ENCODE measurements at places on chromosomes 2 and 18.

DNA sequence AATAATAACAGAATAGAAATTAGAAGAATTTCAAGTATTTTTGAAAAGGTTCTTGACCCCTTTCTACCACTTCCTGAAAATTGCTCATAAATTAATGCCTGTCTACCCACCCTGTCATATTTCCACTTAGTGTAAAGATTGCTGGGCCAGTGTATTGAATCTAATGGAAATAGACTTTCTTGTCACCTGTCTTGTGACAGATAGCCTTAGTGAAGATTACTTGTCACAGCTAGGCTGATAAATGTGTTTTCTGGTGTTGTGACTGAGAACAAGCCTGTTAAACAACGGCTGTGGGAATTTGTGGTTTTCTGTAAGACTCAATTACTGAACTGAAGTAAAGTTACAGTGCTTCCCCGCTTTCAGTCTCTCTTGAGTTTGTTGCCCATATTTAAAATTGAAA, 37.0 kb downstream of the PIK3C3 start:
- peaks cover 4% of the 10 kb centered on the region for H3K36me3 ChIP-seq
- no peak overlapping the region for H3K27ac ChIP-seq
- no peaks in the 10 kb centered on the region for H3K4me1 ChIP-seq
- no peak overlapping the region for H3K4me3 ChIP-seq

DNA sequence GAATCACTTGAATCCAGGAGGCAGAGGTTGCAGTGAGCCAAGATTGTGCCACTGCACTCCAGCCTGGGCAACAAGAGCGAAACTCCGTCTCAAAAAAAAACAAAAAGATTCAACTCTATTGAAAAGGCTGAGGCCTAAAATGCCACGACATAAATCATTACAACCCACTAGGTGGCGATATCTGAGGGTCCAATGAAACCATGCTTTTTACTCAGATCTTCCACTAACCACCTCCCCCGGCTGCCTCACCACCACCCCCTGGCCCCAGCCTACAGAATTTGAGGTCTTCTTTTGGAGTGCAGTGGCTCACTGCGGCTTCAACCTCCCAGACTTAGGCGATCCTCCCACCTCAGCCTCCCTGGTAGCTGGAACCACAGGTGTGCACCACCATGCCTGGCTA, 57.5 kb downstream of the AP1S3 start:
- no peak overlapping the region for H3K4me3 ChIP-seq
- H3K27ac ChIP-seq, result no peak overlapping the region
- no peak for DNase-seq
- H3K36me3 ChIP-seq, result peaks cover 19% of the 10 kb centered on the region
- no peaks in the 10 kb centered on the region for H3K27me3 ChIP-seq

DNA sequence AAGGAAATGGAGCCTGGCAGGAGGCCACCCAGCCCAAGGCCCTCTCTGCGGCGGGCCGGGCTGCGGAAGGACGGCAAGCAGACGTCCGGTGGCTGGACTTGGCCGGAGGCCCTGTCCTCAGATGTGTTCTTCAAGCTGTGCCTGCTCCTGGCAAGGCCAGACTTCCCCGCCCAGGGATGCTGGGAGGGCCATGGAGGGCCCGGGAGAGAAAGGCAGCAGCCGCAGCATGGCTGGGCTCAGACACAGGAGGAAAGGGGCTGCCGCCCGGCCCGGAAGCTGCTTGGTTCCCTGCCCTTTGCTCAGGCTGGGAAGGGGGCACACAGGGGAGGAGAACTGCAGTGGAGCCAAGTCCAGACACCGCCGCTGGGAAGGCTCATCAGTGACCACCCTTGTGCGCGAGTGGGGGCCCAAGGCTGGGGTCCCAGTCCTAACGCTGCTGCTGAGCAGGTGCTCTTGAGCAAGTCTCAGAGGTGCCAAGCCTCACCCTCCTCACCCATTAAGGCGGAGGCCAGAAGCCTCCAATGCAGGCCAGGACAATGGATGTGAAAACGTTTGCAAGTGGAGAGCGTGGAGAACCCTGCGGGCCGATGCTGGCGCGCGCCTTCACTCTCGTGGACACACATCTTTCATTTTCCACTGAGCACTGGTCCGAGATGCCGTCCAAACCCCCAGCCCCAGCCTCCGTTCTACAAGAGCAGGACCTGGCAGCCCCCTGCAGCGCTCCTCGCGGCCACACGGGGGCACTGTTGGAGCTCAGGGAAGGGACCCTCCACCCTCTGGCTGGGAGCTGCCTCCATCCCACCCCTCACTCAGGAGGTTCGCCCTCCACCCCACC, 7.9 kb downstream of the CROCC2 start:
- DNase-seq, result no peak
- H3K27me3 ChIP-seq, result no peaks in the 10 kb centered on the region
- peaks cover 93% of the 10 kb centered on the region for H3K4me1 ChIP-seq
- no peak overlapping the region for H3K4me3 ChIP-seq

DNA sequence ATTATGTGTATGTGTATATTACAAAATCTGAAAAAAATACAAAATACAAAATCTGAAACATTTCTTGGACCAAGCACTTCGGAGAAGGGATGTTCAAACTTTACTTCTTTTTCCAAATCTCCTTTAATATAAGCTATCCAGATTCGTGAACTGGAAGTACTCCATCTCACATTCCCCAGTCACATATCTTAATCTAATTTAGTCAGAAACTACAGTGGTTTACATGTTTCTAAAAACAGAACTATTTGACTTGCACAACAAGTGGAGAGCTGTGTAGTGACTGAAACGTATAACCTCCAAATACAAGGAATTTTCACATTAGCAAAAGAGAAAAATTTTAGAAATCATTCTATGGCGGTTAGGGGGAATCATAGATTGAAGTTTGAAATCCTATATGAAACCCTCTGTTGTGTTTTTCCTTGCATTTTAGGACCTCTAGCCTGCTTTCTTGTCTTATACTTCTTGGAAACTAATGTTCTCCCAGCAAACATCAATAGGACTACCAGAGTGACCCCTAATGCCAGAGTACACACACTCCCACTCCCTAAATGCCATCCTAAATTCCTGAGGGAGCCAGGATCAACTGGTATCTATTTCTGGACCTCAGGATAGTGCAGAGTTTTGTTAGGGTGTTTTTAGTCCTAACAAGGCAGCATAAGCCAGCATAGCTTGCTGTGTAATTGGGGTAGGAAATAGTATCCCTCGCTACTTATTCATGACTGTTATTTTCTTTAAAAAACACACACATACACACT, 30.2 kb upstream of the ROCK1 start:
- H3K27me3 ChIP-seq, result no peaks in the 10 kb centered on the region
- H3K4me3 ChIP-seq, result no peak overlapping the region
- H3K27ac ChIP-seq, result no peak overlapping the region
- no peak for DNase-seq
- no peaks in the 10 kb centered on the region for H3K4me1 ChIP-seq
